ENCODE measurements at places on chromosomes 7 and 10.

DNA sequence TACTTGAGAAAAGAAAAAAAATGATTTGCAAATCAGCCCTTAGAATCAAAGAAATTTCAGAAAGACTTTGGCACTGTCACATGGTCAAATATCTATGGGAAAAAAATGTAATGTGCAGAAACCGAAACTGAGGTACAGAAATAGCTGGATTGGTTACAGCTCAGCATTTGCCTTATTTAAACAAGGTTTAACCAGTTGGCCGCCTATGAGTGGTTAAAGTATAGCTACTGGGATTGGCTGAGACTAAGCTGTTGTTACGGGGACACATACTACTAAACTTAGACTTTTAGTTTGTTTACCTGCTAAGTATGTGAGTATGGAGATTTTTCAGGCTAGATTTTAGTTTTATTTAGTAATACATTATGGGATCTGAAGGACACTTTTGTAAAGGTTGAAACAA, 38.6 kb downstream of the SFTPD start:
- DNase-seq: no peak

GRCh38 chr10:127410030-127410429, 139.1 kb upstream of the NPS start:
- no peak for DNase-seq

DNA sequence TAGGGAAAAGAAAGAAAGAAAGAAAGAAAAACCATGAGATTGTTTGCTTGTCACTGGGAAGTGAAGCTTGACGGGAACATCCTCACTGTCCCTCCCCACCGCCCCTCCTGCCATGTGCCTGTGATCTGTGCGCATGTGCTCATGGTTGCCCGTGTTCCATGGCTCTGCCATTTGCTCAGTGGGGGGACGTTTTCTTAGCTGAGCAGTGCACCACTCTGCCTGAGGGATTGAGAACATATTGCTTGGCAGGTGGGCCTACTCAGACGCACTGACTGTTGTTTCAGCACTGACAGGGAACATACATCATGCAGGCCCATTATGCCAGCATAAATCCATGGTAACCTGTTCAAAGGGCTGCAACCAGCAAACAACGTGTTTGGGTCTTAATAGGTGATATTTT, 747.9 kb upstream of the GALNT17 start:
- no peak for DNase-seq

- DNase-seq: no peak
These were observed 233.2 kb downstream of the DNAJB6 start for GRCh38 chr7:157569967-157570366.

- no peak for DNase-seq
These were observed 49.2 kb upstream of the ARID5B start for GRCh38 chr10:61852261-61852660.

GRCh38 chr10:132804785-132805426, 19.0 kb upstream of the NKX6-2 start:
- DNase-seq: no peak

GRCh38 chr10:60870416-60870728, 73.6 kb downstream of the RHOBTB1 start:
- no peak for DNase-seq

DNA sequence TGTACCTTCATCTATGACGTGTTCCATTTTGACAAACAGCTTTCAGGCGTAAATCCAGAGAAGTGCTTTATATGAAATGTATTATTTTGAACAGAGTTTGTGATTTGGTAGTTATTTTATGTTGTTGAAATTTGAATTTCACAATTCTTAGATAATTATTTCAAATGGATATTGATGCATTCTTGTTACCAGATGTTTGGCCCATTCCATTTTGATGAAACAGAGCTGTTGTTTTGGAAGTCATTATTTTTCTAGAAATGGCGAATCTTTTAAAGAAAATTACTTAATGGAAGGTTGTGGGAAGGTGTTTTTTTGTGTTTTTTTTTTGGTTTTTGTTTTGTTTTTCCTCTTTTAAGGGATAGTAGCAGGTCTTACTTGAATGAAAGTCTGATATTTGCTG, 2.4 kb downstream of the OTUD1 start:
- DNase-seq: no peak

DNA sequence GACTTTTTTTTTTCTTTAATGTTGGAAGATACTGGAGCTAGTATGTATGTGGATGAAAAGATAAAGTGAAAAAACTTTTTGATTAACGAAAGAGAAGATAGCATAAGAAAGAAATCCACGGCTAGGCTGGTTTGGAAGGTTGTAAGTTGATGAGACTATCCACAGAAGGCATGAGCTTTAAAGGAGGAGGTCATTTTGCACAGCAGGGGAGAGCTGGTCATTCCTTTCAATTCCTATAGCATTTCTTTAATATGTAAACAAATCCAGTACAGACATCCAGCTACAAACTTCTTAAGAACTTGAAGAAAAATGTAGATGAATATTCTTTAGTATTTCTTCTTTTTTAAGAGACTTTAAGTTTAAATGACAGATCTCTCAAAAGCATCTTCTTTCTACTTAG, 281.3 kb downstream of the CACNA2D1 start:
- DNase-seq: no peak

Measured in left lung (tissue), 14 donors.